ENCODE measurements at places on chromosomes 5 and 9.
A peak's percentile ranks its signal among the peaks of the same experiment; 100 is the strongest.

GRCh38 chr9:96618209-96619123, 1.2 kb downstream of the CDC14B start:
- no peak for DNase-seq

DNA sequence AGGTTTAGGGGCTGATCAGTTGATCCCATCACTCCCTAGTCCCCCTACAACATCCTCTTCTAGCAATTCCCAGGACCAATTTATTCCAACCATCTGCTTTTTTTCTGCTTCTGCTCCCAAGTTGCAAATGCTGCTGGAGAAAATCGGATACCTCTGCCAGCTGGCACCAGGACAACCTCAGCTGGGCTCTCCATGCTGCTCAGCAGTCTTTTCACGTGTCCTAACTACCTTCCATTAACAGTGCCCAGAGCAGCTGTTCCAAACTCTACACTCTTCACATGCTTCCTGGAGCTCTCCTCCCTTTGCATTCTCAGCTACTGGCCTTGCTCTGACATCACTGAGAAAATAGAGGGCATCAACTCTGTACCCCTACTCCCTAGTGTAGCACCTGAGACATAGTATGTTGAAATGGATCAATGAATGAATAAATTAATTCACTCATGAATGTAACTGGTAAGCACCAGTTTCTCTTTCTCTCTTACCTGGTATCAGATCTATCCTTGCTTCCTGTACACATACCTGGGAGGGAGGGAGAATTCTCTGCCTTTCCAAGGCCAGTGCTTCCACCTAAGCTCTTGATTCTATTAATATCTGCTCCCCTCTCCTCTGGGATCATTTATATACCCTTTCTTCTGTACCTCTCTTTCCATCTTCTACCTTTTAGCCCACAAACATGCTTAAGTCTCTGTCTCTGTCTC, 191.0 kb downstream of the RAB3C start:
- no peak for DNase-seq

- no peak for DNase-seq
Observed at GRCh38 chr9:7028591-7028990, 270.8 kb downstream of the KDM4C start.

GRCh38 chr9:133361507-133362092, 5.2 kb downstream of the SURF2 start:
- no peak for DNase-seq

DNA sequence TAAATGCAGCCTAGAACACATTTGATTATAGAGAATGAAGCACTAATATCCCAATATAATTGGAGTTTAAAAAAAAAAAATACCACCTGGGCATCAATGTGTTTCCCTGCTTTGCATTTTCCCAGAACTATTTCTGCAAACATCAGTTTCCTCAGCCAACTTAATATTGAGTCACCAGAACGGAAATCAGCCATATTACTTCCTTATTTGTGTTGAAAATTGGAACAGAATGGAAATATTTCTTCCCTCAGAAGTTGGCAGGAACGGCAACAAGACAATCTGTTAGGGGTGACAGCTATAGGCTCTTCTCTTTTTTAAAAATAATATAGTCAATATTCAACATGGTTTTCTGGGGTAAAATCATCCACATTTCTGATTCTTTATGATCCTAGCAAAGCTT, 4.0 kb downstream of the MFAP3 start:
- peak; percentile 66 for DNase-seq

DNA sequence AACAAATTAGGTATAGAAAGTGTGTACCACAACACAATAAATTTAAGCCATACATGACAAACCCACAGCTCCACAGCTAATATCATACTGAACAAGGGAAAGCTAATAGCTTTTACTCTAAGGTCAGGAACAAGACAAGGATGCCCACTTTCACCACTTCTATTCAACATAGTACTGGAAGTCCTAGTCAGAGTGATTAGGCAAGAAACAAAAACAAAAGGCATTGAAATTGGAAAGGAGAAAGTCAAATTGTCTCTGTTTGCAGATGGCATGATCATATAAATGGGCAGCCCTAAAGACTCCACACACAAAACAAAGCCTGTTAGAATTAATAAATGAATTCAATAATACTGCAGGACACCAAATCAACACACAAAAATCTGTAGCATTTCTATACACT, 548.8 kb downstream of the CTNND2 start:
- no peak for DNase-seq

DNA sequence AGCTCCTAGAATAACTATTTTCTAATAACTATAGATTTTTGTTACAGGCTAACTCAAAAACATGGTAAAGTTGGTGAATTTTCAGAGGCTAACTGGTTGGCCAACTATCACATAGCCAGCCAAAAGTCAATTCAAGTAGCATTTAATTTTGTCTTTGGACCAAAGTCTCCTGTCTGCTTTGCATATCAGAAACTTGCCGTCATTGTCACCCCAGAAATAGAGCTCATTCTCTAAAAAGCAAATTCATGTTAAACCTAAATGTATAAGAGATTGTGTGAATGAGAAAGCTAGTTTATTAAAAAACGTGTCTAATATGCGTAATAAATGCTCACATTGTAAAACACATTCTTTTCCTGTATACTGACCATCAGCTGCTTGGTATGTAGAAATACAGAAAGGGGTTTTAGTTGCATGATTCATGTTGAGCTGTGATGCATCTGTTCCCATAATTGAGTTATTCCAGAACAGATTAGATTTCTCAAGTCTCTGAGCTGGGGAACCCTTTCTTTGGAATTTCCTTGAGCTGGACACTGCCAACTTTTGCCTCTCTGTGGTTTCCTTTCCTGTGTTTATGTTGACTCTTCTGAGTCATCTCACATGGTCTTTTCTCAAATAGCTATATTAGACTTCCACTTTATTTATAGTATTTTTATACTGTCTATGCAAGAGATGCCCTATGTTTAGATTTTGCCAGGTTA, 7.3 kb downstream of the SRFBP1 start:
- DNase-seq = no peak

DNA sequence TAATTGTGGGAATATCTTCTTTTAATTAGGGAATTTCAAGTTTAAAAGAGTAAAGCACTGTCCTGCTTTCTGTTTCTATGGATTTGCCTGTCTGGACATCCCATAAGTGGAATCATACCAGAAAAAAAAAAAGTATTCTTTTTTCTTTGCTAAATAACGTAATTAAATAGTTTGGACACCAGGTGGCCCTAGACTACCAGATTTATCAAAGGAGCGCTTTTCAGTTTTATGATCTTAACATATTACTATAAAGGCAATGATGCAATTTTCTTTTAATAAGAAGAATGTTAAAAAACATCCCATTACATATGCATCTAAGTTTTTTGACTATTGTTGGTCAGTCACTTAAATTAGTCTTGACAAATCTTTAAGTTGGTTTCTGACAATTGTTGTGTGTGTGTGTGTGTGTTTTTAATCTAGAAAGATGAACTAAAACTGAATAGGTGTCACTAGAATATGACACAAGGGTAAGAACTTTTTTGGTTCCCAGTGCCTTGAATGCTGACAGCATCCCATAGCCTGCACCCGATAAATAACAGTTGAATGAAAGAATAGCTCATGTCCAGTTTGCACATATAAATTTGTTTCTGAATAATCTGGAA, 49.5 kb downstream of the C5orf22 start:
- peak; percentile 2 for DNase-seq

DNA sequence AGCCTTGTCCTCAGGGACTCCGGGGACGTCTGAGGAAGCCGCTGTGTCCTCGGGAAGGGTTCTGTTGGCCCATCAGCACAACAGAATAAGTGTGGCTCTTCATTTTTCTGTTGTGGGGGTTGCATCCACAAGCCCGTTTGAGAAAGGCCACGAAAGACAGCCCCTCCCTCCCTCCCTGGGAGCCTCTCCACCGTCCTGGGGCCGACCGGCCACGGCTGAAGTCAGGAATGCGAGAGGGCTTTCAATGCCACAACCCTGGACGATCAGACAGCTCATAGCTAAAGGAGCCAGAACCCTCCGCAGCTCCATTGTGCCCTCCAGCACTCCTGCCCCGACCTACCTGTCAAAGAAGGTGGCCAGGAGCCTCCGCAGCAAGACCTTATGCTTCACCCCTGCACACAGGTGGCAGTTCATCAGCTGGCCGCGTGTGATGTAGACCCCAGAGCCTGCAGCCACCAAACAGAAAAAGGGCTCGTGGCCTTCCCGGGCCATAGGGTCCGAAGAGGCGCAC, 52.4 kb upstream of the UBAC1 start:
- DNase-seq = no peak

DNA sequence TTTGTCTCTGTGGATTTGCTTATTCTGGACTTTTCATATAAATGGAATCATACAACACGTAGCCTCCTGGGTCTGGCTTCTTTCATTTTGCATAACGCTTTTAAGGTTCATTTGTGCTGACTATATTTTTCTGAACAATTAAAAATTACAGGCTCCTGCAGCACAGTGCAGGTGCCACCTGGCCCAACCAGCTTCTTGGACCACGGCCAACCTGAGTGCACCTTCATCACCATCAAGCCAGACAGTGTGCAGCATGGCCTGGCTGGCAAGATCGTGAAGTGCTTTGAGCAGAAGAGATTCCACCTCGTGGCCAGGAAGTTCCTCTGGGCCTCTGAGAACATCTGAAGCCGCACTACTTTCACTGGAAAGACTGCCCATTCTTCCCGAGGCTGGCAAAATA, 53.5 kb upstream of the COL15A1 start:
- no peak for DNase-seq

DNA sequence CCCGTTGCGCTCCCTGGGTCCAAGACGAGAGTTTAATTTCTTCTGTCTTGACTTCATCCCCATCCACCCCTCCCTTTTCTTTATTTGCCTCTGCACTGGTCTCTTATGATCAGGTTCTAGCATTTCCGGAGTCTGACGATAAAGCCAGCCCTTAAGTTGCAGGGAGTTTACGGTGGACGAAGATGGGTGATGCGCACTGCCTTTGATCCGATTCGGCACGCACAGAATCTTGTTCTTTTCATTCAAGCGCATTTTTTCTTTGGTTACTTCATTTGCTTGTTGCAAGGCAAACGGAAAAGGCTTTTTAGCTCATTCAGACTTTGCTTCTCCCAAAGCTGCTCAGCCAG, 488 bp upstream of the MCTP1 start:
- no peak for DNase-seq

DNA sequence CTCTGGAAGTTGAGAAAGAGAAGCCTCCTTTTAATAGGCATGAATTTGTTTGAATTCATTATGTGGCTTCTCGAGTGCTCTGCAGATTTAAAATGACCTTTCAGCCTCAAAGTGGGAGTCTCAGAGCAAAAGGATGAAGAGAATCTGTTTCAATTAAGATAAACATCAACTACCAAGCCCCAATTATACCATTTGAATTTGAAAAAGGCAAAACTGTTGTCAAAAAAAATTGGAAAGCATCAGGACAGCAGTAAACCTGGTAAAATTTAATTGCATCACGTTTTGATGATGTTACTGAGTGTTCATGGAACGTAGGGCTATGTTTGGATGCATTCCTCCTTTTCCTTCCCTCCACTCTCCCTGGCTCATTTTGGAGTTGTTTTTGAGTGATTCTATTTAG, 637.2 kb downstream of the PDE4D start:
- DNase-seq = no peak

DNA sequence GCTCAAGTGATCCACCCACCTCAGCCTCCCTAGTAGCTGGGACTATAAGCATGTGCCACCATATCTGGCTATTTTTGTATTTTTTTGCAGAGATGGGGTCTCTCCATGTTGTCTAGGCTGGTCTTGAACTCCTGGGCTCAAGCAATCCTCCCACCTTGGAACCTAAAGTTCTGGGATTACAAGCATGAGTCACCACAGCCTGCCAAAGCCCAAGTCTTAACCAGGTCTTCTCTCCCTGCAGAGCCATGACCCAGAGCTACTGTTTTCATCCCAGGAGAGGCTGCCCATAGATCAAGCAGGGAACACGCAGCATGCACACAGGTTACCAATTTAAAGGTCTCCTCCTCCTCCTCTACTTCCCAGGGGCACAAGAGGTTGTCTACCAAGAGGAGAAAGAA, 29.7 kb downstream of the PCDHGC5 start:
- no peak for DNase-seq

- DNase-seq = no peak
Observed at GRCh38 chr9:115226152-115226551, 108.2 kb upstream of the TNC start.

DNA sequence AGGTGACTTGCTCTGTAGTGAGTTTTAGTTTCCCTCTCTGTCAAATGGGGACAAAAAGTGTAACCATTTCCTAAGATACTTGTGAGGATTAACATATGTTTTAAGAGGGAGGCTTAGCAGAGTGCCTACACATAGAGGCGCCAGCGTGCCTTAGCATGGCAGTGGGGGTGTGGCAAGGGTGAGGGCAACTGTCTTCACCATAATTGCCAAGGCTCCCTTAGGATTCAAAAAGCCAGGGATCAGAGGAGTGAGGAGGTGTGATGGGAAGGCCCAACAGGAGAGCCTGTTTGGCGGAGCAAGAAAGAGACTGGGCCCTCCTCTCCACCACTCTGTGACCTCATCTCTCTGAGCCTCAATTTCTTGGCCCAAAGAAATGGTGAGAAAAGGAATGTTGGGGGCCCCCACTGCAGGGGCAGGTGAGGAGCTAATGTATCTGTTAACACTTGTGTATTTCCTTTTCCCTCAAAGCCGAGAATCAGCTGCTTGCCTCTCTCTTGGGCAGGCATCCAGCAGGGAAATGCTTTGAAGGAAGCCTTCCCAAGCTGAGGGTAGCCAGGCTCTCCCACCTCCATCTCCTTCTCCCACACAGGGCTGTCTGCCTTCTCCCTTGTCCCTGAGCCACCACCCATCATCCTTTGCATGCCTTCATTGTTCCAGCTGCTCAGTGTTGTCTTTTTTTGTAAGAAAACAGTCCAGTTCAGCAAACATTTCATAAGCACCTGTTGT, 76.0 kb downstream of the DAB2IP start:
- no peak for DNase-seq

DNA sequence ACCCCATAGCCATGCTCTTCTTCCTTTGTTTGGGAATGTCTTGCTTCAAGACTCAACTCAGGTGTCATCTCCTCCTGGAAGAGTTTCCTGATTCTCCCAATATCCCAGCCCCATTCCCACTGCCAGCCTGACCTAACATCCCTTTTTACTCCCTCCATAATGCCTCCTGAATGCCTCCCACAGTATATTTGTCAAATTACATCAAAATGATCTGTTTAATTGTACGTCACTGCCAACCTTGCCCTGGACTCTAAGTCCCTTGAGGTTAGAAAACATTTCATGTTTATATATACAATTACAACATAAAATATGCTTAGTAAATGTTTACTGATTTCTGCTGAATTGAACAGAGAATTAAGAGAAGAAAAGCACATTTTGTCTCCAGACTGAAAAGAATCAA, 301.6 kb upstream of the PDE4D start:
- no peak for DNase-seq

DNA sequence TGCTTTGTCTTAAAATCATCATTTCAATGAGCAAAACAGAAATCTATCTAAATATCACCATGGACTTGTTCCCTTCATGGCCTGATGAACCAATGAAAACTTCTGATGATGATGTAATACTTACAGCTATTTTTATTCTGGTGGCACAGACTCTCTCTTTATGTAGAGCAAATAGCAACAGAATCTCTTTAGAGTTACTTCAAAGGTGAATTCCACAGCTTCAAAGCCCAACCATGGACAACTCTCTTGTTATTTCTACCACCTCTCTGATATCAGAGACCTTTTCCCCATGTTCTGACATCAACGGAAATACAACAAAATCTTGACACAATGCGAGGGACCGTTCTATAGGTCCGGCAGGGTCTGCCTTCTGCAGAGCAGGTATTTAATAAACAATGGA, 70.1 kb downstream of the RETREG1 start:
- DNase-seq = no peak
